ENCODE measurements at places on chromosomes 7 and 10.

- no peak for DNase-seq
Measured at GRCh38 chr7:143002898-143003297, 24.0 kb downstream of the OR9A2 start.

GRCh38 chr10:59078978-59079377 is 97.5 kb upstream of the PHYHIPL start:
- DNase-seq, result no peak

- DNase-seq, result no peak
Measured at GRCh38 chr10:44968091-44968490, 8.5 kb downstream of the RASSF4 start.

- no peak for DNase-seq
Measured at GRCh38 chr10:33098951-33099663, 141.1 kb upstream of the ITGB1 start.

DNA sequence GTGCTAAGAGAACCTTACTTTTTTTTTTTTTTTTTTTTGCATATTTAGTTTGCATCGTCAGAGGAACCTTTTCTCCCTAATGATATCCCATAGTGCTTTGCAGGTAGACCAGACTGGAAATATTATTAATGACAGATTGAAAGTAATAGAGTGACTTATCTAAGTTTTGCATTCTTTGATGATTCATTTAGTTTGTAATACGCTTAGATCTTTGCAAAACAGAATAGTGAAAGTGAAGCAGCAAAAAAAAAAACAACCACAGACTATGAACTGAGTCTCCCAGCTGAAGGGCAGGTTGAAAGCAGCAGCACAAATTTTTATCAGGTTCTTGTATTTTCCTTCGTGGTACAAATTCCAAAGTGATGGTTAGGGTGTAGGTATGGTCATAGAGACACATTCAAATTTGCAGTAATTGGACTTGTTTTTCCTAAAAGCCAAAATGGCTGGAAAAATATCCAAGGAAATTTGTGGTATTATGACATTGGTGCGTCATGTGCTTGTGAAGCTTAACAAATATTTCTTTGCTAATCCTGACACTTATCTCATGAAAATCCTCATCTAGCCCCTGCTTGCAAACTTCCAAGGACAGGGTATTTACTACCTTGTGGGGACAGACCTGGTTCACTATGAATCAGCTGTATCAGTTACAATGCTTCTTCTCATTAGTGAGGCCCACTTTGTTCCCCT is 81.8 kb upstream of the CREB5 start:
- DNase-seq, result no peak

- DNase-seq, result no peak
Measured at GRCh38 chr7:90455163-90456030, 14.0 kb upstream of the PTTG1IP2 start.

- no peak for DNase-seq
Measured at GRCh38 chr7:158325530-158326381, 261.9 kb downstream of the PTPRN2 start.

DNA sequence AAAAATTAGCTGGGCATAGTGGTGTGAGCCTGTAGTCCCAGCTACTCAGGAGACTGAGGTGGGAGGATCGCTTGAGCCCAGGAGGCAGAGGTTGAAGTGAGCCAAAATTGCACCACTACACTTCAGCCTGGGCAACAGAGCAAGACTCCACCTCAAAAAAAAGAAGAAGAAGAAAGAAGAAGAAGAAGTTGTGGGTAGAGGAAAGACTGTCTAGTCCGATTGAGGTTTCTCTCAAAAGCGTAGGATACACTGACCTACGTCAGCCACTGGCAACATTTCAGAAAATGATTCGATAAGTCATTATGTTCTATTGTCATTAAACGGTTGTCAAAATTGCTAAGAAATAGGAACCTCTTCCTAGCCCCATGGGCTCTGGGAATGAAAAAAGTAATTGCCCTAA is 22.3 kb upstream of the RHBDD2 start:
- no peak for DNase-seq

DNA sequence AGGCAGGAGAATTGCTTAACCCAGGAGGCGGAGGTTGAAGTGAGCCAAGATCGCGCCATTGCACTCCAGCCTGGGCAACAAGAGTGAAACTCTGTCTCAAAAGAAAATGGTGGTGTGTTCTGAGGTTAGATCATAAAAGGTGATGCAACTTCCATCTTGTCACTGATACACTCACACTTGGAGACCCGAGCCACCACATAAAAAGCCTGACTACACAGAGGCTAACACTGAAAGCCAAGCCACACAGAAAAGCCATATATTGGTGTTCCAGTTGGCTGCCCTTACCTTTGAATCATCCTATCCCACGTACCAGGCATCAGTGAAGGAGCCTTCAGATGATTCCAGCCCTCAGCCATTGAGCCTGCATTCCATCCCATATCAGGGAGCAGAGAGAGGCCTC is 4.0 kb downstream of the MORN4 start:
- DNase-seq, result no peak

GRCh38 chr7:23336799-23337283 is 37.7 kb downstream of the MALSU1 start:
- no peak for DNase-seq

- no peak for DNase-seq
Measured at GRCh38 chr7:98232263-98232585, 19.8 kb downstream of the TECPR1 start.

GRCh38 chr10:108787932-108788331 is 1135.4 kb downstream of the XPNPEP1 start:
- DNase-seq, result no peak

Data from activated T-cell treated with anti-CD3 and anti-CD28 coated beads, Interleukin-2, amount 50 U/mL, for 24 hours (primary cell).